ENCODE measurements at places on chromosomes 7 and 10.

- DNase-seq = peak; percentile 79
Observed at GRCh38 chr10:119377958-119378736, 164.4 kb downstream of the RGS10 start.

- DNase-seq = no peak
Observed at GRCh38 chr7:123824754-123825067, 20.3 kb upstream of the HYAL4 start.

GRCh38 chr10:85147346-85148250 lies 819.2 kb downstream of the CCSER2 start:
- no peak for DNase-seq

DNA sequence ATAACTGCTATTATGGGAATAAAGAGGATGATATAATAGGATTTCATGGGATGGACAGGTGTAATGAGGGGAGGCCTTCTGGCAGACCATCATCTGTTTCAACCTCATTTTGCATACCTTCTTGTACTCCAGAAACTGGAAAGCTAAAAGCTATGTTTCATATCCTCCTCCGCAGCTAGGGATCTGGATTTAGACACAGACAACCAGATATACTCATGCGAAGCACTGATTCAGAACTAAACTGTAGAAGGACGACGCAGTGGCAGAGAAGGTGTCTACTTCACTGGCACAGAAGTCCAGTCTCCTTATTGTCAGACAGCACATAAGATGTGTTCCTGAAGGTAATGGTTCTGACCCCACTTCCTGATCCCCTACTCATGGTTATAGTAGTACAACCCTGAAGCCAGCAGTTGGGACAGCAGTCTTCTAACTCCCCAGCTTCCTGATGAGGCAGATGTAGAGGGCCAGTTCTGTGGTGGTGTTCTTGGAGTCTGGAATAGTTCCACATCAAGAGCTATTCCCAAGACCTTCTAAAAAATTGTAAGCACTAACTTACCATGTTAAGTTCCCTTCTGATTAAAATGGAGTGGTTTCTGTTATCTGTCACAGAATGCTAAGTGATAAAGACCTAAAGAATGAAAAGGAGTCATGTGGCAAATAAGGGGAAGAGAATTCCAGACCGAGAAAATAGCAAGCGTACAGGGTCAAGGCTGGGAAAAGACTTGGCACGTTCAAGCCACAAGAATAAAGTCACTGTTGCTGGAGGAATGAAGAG lies 550.3 kb downstream of the GRM8 start:
- no peak for DNase-seq

- no peak for DNase-seq
Observed at GRCh38 chr10:96585736-96586418, 935 bp downstream of the TM9SF3 start.

- no peak for DNase-seq
Observed at GRCh38 chr7:26157520-26158105, 5.6 kb downstream of the NFE2L3 start.

DNA sequence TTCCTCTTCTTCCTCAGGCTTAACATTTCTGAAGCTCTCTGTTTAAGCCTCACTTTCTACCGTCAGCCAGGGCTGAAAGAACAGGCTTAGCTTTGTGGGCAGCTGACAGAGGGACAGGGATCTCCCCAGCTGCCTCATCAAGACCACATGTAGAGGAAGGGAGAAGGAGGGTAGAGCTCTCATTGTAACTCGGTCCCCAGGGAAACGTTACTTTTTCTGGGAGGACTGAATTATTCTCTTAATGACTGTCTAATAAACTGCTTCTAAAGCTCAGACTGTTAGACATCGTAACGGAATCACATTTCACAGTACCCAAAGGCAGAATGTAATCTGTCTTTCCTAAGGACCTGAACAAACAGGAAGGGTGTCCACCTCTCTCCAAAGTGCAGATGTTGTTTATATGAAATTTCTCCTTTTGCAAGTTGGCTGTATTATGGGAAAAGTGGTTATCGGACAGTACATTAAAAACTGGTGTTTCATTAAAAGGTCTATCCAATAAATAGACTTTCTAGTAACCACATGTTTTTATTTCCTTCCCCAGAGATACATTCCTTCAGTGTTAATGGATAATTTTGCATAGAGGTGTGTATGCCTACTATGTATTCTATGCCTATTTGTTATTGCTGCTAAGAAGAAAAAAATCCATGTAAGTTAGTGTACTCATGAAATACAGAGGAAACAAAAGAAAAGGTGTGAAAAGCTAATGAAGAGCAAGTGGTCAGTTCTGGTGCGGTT lies 144.2 kb downstream of the CTTNBP2 start:
- DNase-seq = no peak

- DNase-seq = no peak
Observed at GRCh38 chr7:99129001-99129400, 14.9 kb downstream of the SMURF1 start.

DNA sequence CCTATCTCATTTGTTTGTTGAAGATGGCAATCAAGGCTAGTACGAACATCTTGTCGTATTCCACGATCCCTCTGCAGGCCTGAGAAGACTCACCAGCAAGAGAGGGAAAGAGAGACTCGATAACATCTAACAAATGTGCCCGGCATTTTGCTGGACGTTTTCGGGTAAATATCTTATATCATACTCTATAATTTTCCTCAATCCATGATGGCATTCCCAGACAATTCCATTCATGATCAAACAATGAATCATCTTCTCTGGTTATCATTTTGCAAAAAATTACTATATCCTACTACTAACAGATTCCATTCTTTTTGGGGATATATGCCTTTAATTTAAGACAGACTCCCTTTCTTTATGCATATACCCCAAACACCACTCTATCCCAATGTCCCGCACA lies 118.1 kb downstream of the TYW1B start:
- no peak for DNase-seq

DNA sequence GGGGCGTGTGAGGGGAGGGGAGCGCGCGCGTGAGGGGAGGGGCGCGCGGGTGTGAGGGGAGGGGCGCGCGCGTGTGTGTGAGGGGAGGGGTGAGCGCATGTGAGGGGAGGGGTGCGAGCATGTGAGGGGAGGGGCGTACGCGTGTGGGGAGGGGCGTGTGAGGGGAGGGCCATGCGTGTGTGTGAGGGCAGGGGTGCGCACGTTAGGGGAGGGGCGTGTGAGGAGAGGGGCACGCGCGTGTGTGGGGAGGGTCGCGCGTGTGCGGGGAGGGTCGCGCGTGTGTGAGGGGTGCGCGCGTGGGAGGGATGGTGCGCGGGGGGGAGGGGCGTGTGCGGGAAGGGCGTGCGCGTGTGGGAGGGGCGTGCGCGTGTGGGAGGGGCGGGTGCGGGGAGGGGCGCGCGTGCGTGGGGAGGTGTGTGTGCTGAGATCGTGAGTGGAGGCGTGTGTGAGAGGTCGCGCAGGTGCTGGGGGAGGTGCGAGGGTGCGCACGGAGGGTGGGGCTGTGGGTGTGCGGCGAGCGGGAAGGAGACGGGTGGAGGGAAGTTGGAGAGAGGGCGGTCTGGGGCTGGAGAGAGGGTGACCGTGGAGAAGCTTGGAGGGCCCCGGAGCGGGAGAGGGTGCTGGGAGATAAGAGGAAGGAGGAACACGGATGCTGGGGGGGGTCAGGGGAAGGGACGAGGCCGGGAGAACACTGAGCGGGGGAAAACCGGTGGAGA lies 19.7 kb downstream of the MXI1 start:
- peak; percentile 44 for DNase-seq

- peak; percentile 6 for DNase-seq
Observed at GRCh38 chr7:39594988-39595620, 28.3 kb upstream of the RALA start.

- no peak for DNase-seq
Observed at GRCh38 chr7:28729281-28729680, 228.8 kb downstream of the TRIL start.

GRCh38 chr10:133405844-133406527 lies 12.0 kb downstream of the MTG1 start:
- no peak for DNase-seq

DNA sequence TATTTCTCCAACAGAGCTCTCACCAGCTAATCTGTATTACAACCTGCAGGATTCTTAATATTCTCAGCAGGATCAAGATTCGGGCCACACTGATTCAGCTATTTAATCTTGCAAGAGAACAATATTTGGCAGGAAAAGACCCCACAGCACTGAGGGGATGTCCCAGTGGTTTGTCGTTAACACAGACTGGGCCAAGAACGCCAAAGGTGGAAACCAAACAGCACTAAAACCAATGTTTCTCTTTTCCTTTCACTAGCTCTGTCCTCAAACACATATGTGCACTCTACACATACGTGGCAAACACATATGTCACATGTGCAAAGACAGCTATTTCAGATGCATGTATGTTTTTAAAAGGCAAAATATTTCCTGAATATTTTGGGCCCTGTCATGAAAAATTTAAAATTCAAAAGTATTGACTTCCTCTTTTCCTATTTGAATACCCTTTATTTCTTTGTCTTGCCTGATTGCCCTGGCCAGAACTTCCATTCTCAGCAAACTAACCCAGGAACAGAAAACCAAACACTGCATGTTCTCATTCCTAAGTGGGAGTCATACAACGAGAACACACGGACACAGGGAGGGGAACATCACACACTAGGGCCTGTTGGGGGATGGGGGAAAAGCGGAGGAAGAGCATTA lies 51.7 kb upstream of the NEBL start:
- DNase-seq = no peak

- DNase-seq = no peak
Observed at GRCh38 chr10:126892226-126893175, 12.7 kb upstream of the DOCK1 start.

GRCh38 chr10:70782746-70783680 lies 2.2 kb downstream of the TBATA start:
- DNase-seq = no peak

GRCh38 chr10:113663908-113664307 lies at the start of gene NRAP:
Gene NRAP (minus strand): TSS chr10:113664041. CDS start chr10:113663882, 159 bp downstream.
- no peak for DNase-seq

DNA sequence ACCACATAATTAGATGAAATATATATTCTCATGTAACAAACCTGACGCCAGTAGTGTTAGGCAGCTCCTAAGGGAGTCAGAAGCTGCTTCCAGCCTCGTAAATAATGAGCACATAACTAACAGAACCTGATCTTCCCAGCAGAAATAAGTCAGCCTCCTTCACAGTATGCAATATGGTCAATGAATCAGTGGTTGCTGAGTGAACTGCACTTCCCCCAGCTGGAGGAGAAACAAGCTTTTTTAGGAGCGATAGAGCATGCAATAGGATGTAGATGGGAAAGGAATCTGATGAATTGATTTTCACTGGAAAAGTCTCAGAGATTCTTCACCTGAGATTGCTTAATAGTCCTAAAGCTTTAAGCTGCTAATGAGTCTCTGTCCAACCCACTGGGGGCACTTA lies 337.2 kb upstream of the LRGUK start:
- no peak for DNase-seq

GRCh38 chr7:11297126-11297625 lies 323.5 kb downstream of the PHF14 start:
- DNase-seq = no peak

DNA sequence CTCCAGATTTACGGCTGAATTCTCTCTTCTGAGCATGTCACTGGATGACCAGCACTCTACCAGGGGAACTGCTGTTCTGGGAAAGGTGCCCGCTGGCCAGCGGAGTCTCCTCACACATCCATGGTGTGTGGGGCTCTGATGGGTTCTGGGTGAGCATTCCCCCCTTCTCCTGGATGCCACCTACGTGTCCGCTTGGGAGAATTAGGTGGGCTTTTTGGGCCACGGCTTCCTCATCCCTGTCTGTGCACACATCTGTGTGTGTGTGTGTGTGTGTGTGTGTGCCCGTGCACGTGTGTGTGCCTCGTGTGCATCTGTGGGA lies 163.0 kb downstream of the DNAJB6 start:
- DNase-seq = no peak

- no peak for DNase-seq
Observed at GRCh38 chr7:50121286-50121685, 28.2 kb upstream of the ZPBP start.

GRCh38 chr10:43227911-43228782 lies 38.7 kb downstream of the RASGEF1A start:
- DNase-seq = no peak

GRCh38 chr10:80684259-80684658 lies 146.6 kb downstream of the SH2D4B start:
- DNase-seq = no peak

GRCh38 chr7:94449151-94449725 lies 54.5 kb downstream of the COL1A2 start:
- no peak for DNase-seq

DNA sequence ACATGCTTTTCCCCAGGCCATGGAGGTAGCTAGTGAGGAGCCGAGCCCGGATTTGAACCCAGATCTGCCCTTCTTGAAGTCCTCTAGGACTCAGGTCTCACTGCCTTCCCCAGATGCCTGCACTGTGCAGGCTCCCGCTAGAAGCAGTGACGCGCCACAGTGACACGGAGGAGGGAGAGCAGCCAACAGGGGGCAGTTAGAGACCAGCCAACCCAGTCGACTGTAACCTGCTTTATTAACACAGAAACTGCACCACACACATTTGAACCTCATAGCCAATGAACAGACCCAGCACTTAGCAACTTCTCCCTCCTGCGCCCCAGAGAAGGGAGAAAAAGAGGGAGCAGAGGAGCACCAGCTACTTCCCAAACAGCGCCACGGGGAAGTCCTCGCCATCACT lies 27.4 kb downstream of the PILRA start:
- no peak for DNase-seq

DNA sequence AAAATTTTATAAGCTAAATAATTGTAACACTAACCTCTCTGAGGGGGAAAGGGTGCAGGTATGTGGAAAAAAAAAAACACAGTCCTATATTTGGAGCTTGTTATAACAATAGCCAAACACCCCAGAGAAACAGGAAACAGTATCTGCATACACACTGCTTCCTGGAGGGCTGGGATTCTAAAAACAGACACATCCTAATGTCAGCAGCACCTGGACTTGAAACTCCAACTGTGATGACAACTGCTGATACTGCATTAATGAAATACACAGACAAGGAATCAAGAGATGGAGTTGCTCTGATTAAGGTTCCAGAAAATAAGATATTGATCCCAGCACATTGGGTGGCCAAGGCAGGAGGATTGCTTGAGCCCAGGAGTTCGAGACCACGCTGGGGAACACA lies 9.3 kb downstream of the DAGLB start:
- no peak for DNase-seq

Measured in MG63 (cell line).